Thyroid gland (tissue), 4 donors: ENCODE measurements at places on chromosomes 1 and 21.

DNA sequence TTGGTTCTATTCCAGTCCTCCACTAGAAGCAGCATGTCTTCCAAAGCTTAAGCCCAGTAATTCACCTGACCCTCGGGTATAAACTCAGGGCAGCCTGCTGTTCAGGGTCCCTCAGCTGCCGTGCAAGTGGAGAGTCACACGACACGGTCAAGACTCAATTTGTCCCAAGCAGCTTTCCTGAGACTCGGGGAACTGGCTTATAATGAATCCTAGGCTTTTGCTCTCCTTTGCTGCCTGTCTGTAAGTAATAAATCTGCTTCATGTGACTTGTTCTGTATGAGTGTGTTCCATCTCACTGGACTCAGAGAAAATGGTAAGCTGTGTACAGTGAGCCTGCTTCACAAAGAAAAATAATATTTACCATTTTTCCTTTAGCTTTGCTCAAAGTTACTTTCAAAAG, 119.8 kb downstream of the CYYR1 start:
- DNase-seq, result no peak

- DNase-seq, result no peak
Observed at GRCh38 chr21:38181096-38181495, 75.7 kb upstream of the KCNJ15 start.

DNA sequence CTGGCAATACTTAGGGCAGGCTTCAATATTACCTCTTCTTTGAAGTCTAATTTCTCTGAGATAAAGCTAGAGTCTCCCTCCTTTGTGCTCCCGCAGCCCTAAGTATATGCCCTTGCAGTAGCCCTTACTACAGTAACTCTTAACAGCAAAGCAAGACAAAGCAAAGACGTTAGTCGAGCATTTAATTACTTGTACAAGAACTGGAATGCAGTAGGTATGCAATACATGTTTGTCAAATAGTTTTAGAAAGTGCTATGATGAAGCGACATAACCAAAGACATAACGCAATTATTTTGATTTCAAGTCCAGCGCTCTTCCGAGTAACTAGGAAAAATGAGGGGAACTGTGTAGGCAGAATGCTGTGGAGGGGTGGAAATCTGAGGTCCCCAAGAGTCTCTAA, 1.6 kb downstream of the P3H1 start:
- DNase-seq, result no peak

DNA sequence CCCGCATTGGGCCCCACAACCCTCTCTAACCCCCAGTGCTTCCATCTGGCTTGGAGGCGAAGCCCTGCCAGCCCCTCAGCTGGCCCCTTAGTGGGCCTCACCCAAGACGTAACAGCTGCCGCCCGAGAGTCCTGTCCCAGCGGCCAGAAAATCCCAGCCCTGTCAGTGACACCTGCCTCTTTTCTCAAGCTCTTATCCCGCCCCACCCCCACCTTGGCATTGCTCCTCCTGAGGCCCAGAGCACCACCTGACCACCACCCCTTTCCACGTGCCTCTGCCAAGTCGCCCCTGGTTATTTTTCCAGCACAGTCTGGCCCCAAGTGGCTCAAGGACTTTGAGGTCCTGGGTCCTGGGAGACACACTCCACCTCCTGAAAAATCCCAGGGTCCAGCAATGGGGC, 5.9 kb upstream of the CTRC start:
- DNase-seq, result peak; percentile 50

GRCh38 chr21:32279377-32279680, 480 bp upstream of the MIS18A start:
- DNase-seq, result no peak

- DNase-seq, result no peak
Observed at GRCh38 chr1:115833856-115834255, 7.1 kb downstream of the NHLH2 start.
